Suppressor macrophage treated with lipopolysaccharide for 1 hour (primary cell): ENCODE measurements at places on chromosomes 3 and 15.

GRCh38 chr3:59771768-59772181, 722.0 kb upstream of the CFAP20DC start:
- DNase-seq: no peak

DNA sequence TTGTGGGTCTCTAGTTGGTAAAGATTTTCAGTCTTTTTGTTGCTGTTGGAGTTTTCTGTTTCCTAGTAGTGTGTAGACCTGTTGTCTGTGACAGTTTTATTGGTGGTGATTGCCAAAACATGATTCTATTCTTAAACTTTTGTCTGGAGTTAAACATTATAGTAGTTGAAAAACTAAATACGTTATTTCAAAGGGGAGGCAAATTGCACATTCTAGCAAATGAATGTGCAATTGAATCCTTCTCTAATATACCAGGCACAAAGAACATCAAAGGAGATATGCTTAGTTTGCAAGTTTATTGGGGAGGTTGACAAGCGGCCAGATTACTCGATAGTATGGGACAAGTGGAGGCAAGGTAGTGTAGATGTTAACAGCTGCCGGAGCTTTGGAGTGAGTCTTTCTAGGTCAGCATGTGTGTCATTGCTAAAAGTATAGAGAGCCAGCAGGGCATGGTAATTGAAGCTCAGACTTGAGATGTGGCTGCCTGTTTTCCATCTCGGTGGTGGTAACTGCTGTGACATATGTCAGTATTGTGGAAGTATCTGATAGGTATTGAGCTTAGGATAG, 20.6 kb downstream of the CHD2 start:
- DNase-seq: no peak

DNA sequence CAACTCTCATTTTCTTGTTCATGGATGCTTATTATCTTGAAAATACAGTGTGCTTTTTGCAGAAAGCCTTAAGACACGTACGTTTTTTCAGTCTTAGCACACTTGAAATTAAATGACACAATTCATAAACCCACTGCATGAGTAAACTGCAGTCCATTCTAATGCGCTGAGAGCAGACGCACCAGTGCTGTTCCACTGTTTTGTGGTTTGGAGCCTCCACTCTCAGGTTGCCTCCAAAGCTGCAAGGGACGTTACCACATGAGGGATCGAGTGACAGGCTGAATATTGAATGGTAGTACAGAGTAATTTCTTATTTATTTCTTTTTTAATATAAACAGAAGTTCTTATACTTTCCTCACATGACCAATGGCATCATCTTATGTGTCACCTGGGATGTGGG, 12.3 kb downstream of the IQCH start:
- DNase-seq: no peak

DNA sequence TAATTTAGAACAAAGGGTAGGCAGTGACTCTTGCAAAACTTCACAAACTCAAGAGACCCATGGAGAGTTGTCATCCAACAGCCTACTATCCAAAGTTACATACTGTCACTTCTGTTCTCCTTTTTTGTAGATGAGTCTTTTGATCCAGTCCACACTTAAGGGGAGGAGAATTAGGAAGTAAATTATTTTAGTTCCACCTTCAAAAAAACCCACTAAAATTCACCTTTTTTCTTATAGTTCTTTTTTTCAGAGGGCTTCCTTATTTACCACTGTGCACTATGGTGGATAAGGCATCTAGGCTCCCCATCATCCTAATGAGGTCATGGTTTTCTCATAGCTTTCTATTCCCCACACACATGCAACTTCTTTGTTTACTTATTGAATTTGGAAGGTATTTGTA, 8.6 kb upstream of the TCAIM start:
- DNase-seq: peak; percentile 63

- DNase-seq: peak; percentile 80
These were observed 19.1 kb downstream of the SLC12A6 start for GRCh38 chr15:34318277-34319079.

GRCh38 chr15:80480171-80480811, 76.1 kb downstream of the ARNT2 start:
- DNase-seq: no peak

GRCh38 chr3:72185549-72186399, 400.8 kb upstream of the PROK2 start:
- DNase-seq: peak; percentile 54

DNA sequence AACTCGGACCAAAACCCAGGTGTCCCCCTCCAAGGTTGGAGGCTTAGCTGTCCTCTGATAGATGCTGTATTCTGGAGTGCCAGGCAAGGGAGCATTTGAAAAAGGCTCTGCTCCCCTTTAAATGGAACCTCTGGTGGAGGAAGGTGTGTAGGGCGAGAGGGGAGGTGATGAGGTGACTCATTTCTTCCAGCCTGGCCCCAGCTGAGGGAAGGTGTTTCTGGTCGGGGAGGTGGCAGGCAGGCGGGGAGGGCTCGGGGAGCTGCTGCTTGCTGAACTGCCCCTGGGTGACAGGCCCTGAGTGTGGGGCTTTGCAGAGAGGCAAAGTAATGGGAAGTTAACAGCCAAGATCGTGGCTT, 18.8 kb downstream of the PSTPIP1 start:
- DNase-seq: no peak

DNA sequence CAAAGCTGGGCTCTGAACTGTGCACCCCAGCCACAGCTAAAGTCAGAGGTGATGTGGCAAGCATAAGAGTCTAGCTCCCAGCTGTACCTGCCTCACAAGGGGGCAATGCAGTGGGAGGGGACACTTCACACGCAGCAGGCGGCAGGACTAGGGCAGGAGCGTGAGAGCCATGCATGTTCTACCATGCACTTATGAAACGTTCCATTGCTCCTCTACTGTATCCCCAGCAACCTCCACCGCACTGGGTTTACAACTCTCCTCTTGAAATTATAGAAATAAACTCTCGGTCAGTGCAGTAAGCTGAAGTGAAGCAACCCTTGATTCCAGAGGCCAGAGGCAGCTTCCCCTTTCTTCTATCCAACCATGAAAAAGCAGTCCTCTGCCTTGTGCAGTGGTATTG, 298.6 kb upstream of the STT3B start:
- peak; percentile 66 for DNase-seq

- no peak for DNase-seq
These were observed 13.2 kb downstream of the PLA2G4D start for GRCh38 chr15:42080919-42081830.

- DNase-seq: no peak
These were observed 386.0 kb upstream of the RARB start for GRCh38 chr3:25041871-25042584.

GRCh38 chr15:28954466-28955159, 68.8 kb downstream of the APBA2 start:
- no peak for DNase-seq

DNA sequence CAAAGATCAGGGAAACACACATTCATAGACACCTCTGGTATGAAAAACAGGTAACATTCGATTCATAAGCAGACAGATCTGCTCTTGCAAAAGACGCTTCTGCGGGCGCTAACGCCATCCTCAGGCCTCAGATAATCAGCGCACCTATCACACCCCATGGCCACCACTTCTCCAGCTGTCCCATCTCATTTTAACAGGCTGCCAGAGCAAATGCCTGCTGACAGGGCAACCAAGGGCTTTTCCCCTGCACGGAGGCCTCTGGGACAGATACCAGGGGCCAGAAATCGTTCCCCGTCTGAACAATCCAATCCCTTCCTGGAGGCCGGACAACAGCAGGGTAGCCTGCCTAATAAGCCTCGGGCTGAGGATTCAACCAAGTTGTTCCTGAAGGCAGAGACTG, 15.2 kb downstream of the ABCC5 start:
- no peak for DNase-seq

DNA sequence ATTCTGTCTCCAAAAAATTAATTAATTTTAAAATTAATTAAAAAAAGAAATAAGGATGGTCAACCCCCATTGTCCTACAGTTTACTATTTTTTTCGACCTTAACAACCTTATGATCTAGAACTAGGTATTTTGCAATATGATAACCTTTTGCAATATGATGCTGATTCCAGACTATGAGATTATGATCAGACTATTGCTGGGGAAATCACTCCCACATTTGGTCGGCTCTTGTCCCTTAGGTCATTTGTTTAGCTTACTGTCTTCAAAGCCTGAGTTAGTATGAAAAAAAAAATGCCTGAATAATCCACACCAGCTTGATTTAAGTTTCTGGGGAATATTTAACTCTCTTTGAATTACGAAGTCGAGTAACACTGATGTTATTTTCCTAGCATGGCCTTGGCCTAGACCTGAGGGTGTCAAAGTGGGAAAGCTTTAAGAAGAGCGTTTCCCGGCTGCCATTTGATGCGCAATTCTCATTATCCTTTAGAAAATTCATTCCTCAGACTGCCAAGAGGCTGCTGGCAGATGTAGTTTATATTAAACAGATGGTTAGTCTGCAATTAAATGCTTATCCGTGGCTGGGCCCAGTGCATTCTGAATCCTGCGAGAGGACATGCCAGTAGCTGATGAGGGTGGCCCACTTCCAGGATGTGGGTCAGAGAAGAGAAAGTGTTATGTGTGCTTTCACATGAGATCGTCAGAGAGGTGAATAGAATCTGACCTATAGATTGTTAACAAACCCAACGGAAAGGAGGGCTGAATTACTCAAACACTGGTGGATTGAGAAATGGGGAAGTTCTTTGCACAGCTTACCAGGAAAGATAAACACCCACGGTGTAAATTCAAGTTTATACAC, 496.0 kb upstream of the THBS1 start:
- peak; percentile 70 for DNase-seq

DNA sequence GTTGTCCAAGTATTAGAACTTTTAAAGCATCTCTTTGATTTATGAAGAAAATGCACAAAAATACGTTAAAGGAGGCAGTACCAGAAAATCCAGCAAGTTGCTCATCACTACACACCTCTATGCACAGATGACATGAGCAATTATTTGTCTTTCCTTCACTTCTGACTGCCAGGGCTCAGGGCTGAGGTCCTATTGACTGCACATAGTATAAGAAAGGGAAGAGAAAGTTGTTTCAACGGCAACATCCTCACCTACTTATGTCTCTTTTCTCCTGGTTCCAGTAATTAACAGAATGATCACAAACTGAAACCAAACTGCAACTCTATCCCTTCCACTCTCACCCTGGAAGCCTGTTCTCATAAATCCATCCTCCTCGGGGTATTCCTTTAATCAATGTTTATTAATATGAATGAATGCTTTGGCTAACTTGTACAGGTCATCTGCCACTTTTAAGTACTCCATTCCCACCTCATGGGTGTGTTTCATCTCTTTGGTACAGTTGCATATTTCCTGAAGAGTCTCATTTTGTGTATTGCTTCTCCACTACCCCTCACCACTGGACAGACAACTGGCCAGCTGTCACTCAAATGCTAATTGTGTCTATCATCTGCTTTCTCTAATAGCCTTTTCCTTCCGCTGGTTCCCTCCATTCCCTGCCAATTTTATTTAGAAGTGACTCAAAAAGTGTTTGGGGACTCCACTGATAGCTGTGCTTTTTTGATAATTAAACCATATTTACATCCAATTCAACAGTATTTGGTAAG, 34.5 kb downstream of the RAB27A start:
- DNase-seq: peak; percentile 14

- no peak for DNase-seq
These were observed 229.8 kb downstream of the LRTM1 start for GRCh38 chr3:54698054-54698453.

DNA sequence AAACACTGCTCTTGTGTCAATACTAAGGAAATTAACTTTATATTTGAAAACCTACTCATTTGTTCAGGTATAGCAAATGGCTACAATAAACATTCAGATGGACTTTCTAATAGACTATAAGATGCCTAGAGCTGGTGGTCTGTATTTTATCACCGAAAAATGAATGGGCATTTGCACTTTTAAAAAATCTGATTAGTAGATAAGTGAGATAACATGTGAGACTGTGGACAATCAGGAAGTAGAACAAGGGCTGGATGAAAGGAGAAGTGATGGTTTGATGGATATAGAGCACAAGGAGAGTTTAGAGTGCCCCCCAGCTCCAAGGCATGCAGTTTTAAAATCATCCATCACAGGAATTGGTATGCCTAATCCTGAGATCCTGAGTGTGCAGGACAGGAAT, 308.4 kb upstream of the RARB start:
- no peak for DNase-seq

GRCh38 chr3:105518806-105519418, 152.2 kb downstream of the ALCAM start:
- DNase-seq: peak; percentile 84

GRCh38 chr3:127028781-127029657, 46.1 kb downstream of the PLXNA1 start:
- DNase-seq: no peak

DNA sequence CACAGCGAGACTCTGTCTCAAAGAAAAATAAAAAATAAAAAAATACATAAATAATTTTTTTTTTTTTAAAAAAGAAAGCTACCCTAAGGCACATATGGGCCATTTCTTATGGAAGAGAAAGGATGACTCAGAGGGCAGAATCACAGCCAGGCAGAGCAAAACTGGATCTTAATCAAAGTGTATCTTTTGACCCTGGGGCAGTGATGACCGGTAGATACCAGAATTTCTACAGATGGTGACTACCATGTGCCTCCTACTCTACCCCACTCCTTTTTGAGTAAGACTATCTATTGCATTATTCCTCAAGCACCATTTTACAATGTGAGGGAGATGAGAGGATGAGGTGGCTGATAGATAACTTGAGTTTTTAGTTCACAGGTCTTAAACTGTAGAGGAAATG, 26.0 kb downstream of the TARS3 start:
- DNase-seq: peak; percentile 30

DNA sequence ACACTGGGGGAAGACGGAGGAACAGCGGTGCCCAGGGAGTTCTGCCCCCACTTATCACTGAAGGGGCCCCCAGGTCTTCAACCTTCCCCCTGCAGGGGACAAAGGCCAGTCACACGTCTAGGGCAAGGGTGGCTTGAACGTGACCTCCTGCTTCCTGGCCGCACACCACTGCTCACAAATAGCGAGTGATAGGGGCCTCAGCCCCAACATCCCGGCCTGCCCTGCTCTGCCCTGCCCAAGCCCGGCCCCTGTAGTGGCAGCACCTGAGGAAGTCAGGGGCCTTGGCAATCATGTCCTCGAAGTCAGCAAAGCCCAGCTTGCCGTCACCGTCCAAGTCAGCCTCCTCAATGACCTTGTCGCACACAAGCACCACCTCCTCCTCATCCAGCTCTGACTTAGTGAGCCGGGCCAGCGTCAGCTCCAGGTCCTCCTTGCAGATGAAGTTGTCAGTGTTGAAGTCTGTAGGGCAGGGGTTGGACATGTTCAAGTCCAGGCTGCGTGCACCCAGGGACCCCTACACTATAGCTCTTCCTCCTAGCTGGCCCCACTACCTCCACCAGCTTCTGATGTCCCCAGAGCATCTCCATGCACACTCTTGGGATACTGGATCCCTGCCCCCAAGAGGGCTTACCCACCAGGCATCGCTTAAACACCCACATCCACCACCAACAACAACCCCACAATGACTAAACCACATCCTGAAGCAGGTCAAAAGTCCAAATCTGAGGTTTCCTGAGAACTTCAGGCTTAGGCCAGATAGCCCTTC, 13.3 kb downstream of the SH2D7 start:
- no peak for DNase-seq
